Right hindlimb (tissue), 1 donor: ENCODE measurements at places on chromosomes 3 and 15.
A peak's percentile ranks its signal among the peaks of the same experiment; 100 is the strongest.

DNA sequence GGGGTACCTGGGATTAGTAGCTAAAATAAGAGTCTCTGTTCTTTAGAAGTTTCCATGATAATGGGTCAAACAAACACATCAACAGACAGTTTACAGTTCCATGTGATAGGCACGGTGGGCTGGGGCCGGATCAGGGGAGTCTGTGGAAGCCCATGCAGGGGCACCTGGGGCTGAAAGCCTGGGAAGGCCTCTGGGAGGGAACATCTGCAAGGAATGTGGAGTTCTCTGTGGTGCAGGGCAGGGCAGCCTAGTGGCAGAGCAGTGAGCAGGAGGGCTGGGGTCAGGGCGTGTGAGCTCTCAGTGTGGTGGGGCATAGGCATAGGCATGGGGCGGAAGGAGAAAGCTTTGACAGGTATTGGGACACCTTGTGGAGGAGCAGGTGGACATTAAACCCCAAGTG lies 207.7 kb upstream of the TRIM42 start:
- no peak for DNase-seq

DNA sequence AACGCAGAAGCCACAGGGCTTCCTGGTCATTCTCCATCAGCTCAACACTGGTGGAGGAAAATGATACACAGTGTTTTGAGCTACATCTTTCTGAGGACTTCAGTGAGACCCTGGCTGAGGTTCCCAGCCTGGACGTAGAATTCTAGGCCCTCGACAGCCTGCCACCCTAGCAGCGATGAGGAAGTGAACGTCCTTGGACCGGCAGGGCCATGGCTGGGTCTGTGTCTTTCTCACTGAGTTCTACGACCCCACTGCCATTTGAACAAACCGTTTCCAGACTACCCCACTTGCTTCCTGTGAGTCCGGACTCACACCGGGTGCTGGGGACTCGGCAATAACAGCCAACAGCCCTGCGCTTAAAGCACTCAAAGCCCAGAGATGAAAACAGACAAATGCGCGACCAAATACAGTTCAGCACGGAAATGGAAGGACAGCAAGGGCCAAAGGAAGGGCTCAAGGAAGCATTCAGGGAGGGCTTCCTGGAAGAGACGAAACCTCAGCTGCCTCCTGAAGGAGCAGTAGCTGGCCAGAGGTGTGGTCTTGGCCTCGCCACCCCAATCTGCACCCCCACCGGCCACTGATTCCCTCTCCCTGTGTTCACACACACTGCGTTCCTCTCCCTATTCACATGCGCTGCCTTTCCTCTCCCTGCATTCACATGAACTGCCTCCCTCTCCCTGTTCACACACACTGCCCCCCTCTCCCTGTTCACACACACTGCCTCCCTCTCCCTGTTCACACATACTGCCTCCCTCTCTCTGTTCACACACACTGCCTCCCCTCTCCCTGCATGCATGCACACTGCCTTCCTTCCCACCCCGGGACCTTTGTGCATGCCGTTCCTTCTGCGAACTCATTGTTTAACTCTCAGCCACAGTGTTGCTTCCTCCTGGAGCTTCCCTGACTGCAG lies 136.3 kb upstream of the PRR20G start:
- DNase-seq = no peak

GRCh38 chr3:140128217-140128616 lies 193.2 kb downstream of the CLSTN2 start:
- DNase-seq = no peak

DNA sequence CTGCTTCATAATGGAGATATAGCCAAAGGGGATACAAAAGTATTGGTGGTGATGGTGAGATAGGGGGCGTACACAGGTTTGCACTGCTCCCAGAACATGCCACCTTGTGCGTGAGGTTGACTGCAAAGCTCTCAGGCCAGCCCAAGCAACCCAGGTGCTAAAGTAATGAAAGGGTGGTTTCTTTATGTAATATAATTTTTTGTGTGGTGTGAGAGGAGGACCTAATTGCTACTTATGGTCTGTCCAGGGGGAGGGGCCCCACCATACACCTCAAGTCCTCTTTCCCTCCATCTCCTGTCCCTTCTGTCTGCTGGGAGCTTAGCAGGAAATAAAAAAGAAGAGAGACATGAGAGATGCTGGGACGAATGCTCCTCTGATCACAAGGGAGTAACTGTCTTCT lies 53.8 kb downstream of the STARD5 start:
- no peak for DNase-seq

DNA sequence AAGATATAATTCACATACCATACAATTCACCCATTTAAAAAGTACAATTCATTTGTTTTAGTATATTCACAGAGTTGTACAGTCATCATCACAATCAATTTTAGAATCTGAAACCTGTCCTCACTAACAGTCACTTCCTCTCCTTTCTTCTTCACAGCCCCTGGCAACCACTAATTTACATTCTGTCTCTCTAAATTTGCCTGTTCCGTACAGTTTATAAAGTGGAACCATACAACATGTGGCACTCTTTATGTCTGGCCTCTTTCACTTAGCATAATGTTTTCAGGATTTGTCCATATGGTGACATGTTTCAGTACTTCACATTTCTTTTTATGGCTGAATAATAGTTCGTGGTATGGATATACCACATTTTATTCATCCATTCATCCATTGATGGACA lies 22.7 kb downstream of the ERICH6 start:
- DNase-seq = no peak

GRCh38 chr3:45874677-45875346 lies 11.5 kb upstream of the CCR9 start:
- DNase-seq = no peak

DNA sequence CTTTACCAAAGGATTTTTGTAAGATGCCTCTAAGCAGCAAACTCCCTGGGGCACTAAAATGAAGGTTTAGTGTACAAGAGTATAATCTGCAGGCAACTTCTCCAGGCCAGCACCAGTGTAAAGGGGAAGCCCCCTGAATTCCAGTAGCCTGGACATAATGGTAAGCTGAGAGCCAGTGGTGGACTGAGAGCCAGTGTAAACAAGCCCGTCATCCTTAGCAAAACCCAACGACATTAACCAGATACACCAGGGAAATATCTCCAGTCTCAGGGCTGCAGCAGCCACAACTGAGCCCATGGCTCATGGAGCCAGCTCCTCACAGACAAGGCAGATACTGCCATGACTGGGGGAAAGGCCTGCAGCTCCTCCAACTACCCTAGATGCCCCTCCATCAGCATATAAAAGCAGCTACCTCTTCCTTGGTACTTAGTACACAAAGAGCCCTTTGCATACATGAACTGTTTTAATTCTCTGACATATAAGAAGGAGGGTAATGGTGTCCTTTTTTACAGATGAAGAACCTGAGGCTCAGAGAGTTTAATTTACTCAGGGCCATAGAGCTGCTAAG lies 21.7 kb downstream of the PARP16 start:
- DNase-seq = no peak

DNA sequence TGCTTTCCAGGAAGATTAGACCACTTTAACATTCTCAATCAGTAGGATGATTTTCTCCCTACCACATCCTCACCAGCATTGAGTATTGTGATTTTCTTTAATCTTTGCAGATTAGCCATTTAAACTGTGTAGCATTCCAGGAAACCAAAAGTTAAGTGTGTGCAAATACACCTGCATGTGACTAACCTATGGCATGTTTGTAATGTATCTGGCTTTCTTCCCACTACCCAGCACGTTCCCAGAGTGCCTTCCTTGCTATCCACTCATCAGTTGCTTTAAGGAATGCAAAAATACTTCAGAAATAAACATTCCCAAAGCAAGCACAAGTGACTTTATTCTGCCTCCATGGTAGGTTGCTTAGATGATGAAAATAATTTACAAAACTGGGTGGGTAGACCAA lies 74.2 kb downstream of the ATG7 start:
- DNase-seq = no peak

GRCh38 chr3:127150513-127151250 lies 42.2 kb upstream of the PRR23E start:
- no peak for DNase-seq

- DNase-seq = no peak
Observed at GRCh38 chr3:113223475-113224281, 12.3 kb downstream of the BOC start.

DNA sequence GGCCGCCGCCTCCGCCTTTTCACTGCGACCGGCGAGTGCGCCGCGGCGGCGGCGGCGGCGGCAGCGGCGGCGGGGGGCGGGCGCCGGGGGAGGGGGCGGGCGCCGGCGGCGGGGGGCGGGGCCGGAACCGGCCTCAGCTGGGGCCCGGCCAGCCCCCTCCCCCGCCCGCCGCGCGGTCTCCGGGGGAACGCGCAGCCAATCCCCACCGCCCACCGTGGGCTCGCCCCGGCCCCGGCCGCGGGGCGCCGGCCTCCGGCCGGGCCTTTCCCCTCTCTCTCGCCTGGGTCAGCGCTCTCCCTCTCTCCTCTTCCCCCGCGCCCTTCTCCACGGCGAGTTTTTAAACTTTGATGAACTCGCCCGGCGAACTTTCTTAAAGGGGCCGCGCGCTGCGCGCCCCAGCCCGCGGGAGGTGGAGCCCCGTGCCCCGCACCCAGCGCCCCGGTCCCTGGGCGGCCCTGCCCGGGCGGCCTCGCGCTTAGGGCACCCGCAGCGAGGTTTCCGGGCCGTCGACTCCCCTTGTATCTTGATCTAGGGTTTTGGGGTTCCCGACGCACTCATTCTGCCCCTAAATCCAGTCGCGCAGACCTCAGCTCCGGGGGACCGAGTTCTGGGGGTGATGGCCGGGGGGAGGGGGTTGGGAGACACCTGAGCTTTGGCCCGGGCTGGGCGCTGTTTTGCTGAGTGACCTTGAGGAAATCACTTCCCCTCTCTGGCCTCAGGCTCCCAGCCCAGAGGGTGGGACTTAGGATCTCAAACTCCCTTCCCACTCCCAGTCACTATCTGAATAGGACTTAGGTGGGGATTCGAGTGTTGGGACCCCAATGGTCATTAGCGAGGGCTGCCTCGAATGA lies at the start of gene RBPMS2:
RBPMS2 (minus strand) TSS at position 39 of the 851 bp plus-strand sequence. CDS start 270 bp downstream, outside the sequence.
- peak; percentile 50 for DNase-seq

GRCh38 chr3:114789803-114790202 lies 357.3 kb downstream of the ZBTB20 start:
- DNase-seq = no peak

- DNase-seq = no peak
Observed at GRCh38 chr3:57890874-57891273, 117.3 kb upstream of the FLNB start.

DNA sequence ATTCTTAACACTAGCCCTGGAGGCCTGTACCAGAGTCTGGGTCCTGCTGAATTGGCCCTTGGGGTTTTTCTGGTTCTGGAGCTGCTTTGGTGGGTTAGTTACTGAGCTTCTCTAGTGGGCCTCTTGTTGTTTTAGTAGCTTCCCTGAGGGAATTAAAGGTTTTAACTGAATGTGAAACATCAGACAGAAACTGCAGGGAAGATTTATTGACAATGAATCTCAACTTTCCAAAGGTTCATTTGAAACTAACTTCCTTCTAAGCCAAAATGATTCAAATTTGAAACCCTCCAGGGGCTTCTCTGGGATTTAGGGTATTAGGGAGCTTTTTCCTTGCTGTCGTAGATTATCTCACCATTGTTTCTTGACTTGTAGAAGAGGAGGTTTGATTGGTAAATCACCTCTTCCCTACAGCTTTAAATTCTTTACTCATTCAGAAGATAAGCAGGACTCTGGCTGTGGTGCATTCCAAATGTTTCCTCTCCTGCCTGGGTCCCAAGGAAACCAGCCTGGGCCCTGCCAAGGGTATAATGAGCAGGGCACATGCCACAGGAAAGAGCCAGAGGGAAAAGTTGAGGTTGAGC lies 71.0 kb downstream of the TP63 start:
- DNase-seq = no peak

DNA sequence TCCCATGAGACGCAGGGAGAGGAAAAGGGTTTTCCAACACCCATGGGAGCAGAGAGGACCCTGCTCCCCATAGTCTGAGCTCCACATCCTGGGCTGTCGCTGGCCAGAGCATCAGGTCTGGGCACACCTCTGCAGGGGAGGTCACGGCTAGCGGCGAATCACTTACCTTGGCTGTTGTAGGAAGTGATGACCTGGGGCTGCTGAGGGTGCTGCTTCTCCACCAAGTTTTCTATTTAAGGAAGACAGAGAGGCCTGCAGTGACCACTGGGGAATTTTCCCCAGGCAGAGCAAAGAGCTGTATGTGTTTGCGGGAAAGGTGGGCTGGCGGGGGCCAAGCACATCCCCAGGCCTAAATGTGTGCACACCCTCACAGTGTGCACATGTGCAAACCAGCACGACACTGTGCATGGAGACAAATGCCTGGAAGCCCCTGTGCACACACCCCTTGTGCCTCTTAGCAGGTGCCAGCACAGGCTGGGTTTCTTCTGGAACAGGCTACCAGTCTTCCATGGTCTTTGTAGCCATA lies 7.6 kb downstream of the KY start:
- peak; percentile 9 for DNase-seq

DNA sequence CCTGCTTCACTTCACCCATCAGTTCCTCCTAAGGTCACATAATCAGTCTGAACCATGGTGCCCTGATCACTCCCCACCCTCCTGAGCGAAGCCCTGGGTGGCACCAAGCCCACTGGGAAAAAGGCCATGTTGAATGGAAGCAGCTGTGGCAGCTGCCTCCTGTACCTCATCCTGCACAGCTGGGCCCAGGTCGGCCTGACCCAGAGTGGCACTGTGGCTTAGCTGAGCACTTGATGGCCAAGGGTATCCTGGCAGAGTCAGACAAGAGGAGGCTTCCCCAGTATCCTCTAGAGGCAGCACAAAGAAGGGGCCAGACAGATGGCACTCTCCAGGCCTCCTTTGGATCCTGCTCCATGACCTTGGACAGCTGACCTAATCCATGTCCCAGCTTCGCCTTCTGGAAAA lies 68.4 kb downstream of the TLE3 start:
- DNase-seq = peak; percentile 51

- no peak for DNase-seq
Observed at GRCh38 chr3:20185331-20185678, 701 bp downstream of the SGO1 start.

DNA sequence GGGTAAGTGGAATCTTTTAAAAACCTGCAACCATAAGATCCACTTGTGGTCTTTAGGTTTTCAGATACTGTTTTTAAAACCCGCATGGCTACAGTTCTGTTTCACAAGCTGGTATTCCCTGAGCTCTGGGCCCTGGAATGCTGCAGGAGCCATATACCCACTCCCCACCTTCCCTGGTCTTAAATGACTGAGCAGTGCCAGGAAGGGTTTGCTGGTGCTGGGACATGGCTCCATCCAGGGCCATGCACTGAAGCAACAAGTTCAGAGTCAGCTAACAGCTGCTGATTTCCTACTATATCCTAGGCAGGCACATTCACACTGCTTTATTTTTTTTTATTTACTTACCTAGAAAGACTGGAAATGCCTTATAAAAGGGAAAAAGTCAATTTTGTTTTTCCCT lies 77.3 kb downstream of the HCN4 start:
- no peak for DNase-seq

- no peak for DNase-seq
Observed at GRCh38 chr3:160671231-160671630, 5.7 kb upstream of the ARL14 start.

- no peak for DNase-seq
Observed at GRCh38 chr3:110344897-110345767, 726.5 kb upstream of the NECTIN3 start.

DNA sequence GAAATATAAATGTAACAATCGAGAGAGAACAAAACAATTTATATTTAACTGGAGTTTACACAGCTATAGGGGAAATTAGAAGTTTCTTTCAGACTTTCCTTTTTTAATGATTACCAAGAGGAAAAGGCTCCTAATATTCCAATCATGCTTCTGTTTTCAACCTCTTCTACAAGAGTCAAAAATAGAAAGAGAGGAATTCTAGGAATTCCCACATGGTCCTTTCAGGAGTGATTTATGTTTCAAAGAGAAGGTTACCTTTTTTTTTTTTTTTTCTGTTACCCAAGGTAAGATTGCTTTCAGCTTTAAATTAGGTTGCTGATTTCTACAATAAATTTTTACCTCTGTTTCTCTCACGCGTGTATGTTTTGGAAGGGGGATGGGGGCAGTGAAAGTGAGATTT lies 355.3 kb upstream of the DCBLD2 start:
- no peak for DNase-seq
